ENCODE measurements at places on chromosomes 4 and X. TPM values are rescaled to one million over a fixed set of nuclear protein-coding genes. Genes with fewer than 3 reads are reported as not detected.

FDCSP gene
- not detected for total RNA-seq

RIPPLY1 gene
- not detected for total RNA-seq

ANK2 gene
- 1.5 TPM for total RNA-seq

AWAT1 gene
- total RNA-seq = not detected

TMEM156 gene
- 14.1 TPM for total RNA-seq

PRDM8 gene
- total RNA-seq = 4.2 TPM

OTC gene
- not detected for total RNA-seq

SLAIN2 gene
- 61.6 TPM for total RNA-seq

USP17L11 gene
- not detected for total RNA-seq

CACNA1F gene
- 0.18 TPM for total RNA-seq

ANXA3 gene
- total RNA-seq = 4.2 TPM

CTAG1B gene
- total RNA-seq = not detected

ADRA2C gene
- not detected for total RNA-seq

CT45A1 gene
- total RNA-seq = not detected

UGT2B15 gene
- not detected for total RNA-seq

XAGE2 gene
- total RNA-seq = not detected

USP11 gene
- total RNA-seq = 60.9 TPM

PPA2 gene
- total RNA-seq = 80.2 TPM

CENPVL2 gene
- total RNA-seq = not detected

NSUN7 gene
- not detected for total RNA-seq

OTUD6A gene
- total RNA-seq = not detected

MTMR1 gene
- total RNA-seq = 49.4 TPM

RAB41 gene
- not detected for total RNA-seq

GYPE gene
- not detected for total RNA-seq

WDFY3 gene
- total RNA-seq = not detected

TCEAL7 gene
- total RNA-seq = not detected

GNRHR gene
- total RNA-seq = not detected

TAF7L gene
- not detected for total RNA-seq

BBS7 gene
- 16.4 TPM for total RNA-seq

NUDT11 gene
- 0.29 TPM for total RNA-seq

N4BP2 gene
- total RNA-seq = 29.0 TPM
